ENCODE measurements at places on chromosomes 13 and 19.

DNA sequence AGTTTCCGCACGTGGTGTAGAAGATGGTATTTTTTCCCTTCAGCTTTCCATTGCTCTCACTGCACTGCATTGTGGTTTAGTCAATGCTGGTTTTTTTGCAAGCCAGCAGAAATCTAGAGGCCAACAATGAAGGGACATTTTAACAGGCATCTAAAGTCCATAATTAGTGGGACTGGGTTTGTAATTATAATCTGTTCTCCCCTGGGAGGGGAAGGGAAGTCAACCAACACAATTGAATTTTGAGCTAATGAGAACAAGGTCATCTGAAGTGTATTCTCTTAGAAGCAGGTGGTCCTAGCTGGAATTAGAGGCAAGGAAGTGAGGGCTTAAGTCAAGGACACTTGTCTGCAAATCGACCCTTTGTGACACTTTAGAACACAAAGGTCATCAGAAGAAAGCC, 156.4 kb downstream of the MYO16 start:
- no peak for DNase-seq

DNA sequence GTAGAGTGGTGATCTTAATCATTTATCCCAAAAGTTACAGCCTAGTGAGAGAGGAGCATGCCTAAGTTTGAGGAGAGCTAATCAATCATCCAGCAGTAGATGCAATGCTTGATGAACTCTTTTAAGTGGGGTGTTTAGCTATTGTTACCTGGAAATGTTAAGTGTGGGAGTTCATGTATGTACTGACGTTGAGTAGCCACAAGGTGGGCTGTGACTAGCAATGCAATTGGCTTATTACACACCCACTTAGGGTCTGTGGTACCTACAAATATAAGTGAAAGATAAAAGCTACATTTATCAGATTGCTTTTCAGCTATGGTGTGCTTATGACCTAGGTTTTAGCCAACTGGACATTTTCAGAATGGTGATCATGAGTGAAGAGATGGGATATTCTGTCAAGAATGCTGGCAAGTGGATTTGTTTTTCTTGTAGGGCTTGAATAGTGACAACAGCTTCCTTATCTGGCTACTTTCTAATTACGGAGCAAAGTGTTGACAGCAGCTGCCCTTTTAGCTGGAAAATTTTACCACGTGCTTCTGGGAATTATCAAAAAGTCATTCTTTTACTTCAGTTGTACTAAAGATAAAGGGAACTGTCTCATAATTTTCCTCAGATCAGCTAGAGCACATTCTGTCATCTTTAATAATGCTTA, 170.6 kb downstream of the POSTN start:
- DNase-seq = no peak

DNA sequence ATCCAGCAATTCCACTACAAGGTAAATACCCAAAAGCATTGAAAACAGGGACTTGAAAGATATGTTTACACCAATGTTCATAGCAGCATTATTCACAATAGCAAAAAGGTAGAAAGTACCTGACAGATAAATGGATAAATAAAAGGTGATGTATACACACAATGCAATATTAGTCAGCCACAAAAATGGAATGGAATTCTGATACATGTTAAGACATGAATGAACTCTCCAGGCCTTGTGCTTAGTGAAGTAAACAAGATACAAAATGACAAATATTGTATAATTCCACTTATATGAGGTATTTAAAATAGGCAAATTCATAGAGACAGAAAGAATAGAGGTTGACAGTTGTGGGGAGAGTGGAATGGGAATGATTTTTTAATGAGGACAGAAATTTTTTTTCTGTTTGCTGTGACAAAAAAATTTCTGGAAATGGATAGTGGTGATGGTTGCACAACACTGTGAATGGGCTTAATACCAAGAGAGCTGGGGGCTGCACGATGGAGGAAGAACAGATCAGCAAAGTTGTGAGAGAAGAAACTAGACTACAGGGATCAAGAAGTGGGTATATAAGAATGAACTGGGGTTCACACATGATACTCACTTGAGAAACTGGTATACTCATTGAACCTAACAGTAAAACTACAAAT, 137.2 kb downstream of the MZT1 start:
- DNase-seq = no peak

DNA sequence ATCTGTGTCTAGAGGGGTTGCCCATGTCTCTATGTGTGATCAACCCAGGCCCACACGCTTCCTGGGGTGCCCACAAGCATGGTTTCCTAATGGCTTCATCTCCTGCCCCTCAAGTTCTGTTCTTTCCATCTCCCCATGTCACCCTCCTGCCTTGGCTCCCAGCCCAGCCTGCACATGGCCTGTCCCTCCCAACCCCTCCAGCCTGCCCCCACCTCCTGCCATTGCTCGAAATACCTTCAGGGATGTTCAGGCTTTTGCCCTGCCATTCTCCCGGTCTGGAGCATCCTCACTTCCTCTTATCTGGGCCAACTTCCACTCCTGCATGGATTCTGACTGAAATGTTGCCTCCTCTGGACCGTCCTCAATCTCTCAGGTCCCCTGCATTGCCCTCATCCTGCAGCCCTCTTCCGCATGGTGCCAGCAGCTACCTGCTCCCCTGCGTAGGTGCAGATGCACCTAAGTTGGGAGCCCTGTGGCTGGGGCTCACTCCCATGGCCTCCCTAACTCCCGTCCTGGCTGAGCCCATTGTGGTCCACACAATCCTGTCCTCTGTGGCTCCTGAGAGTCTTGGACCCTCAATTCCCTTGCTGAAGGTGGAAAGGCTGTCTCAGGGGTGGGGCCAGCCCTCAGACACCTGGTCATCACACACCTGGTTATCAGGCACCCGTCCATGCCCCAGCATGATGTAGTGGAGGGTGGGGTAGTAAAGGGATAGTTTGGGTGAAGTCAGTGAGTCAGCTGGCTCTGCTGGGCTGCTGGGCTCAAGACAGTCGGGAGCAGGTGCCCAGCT, 152.1 kb downstream of the URI1 start:
- DNase-seq = no peak

- no peak for DNase-seq
Observed at GRCh38 chr13:91622778-91623550, 224.5 kb downstream of the GPC5 start.

DNA sequence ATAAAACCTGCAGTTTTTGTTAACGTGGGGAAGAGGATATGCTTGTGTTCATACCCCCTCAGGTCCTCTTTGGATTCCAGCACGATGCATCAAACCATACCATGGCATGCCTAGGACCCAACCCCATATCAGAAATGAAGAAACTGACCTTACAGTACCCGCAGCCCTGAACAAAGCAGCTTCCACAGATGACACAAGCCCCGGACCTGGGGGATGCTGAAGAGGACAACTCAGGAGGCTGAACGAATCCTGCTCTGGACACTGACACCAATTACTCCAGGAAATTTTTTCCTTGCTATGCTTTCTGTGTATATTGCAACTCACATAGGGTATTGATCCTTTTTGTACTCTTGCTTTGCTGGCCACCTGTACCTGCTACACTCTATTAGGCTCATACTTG, 129.6 kb downstream of the ZNF675 start:
- DNase-seq = no peak

GRCh38 chr13:51803422-51804294, at the start of gene DHRS12:
DHRS12 (minus strand) TSS chr13:51804163; CDS start chr13:51799659, 4,504 bp downstream.
- DNase-seq = peak; percentile 56

DNA sequence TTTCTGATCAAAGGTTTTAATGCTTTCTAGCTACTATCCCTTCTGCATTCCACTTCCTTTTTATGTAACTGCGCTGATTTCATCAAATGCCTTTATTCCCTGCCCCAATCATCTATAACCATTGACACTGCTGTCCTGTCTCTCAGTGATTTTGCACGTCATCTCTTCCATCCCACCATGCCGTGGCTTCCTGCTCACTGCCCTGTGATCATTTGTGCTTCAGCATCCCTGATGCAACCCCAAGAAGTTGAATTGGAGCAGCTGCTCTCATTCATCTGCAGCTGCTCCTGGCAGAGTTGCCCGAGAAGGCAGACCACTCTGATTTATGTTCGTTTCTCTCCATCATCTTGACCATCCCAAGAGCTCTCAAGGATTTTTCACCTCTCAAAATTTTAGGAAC, 112.4 kb downstream of the HS6ST3 start:
- DNase-seq = no peak

- no peak for DNase-seq
Observed at GRCh38 chr19:17073869-17074633, 1.2 kb downstream of the HAUS8 start.

- DNase-seq = no peak
Observed at GRCh38 chr13:96460609-96461008, 370.7 kb downstream of the HS6ST3 start.

DNA sequence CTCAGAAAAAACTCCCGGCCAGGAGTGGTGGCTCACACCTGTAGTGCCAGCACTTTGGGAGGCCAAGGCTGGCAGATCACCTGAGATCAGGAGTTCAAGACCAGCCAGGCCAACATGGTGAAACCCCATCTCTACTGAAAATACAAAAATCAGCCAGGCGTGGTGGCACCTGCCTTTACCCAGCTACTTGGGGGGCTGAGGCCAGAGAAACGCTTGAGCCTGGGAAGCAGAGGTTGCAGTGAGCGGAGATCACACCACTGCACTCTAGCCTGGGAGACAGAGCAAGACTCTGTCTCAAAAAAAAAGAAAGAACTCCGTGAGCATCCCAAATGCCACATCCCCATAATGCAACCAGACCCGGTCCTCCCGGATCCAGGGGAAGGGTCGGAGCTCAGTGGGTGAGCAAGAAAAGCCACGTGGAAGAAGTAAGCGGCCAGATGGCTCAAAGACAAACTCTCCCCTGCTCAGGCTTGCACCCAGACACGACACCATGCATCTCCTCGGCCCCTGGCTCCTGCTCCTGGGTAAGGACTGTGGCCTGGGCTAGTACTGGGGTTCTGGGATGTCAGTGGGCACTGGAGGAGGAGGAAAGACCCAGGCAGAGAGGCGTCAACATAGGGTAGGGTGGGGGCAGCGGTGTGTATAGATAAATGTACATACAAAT, 2.7 kb downstream of the CD22 start:
- DNase-seq = no peak

DNA sequence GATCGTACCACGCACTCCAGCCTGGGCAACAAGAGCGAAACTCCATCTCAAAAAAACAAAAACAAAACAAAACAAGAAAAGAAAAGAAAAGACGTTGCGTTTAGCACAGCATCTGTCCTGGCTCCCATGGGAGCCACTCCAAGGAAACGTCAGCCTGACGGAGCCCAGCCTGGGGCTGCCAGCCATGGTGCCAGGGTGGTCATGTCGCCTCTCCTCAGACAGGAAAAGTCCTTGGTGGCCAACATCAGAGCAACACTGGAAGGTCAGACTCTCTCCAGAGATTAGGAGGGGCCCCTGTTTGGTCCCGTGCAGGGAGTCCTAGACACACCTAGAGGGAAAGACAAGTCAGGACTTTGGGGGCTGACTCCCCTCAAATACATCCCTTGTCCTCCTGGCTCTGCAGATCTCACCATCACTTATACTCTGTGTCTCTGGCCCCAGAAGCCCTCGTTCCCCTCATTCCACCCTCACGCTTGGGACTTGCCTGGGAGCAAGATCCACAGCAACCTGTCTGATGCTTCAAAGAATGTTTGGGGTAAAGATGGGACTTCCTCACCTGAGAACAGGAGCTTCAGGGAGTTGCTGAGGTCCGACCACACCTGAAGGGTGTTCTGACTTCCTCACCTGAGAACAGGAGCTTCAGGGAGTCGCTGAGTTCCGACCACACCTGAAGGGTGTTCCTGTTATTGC, 9.3 kb downstream of the LILRA4 start:
- no peak for DNase-seq

DNA sequence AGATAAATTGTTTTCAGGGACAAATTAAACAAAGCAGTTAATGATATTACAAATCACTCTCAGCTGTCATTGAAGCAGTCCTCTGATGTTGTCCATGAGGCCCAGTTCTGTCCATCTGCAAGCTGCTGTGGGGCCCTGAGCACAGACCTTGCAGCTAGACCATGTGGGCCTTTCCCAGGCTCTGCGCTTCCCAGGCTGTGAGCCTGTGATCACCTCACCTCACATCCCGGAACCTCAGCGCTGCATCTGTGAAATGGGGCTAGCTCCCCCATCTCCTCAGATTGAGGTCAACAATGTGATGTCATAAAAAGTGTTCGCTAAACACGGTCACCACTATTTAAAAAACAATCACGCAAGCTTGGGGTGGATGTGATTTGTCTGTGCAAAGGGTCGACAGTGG, 51.9 kb upstream of the UQCRFS1 start:
- no peak for DNase-seq

GRCh38 chr19:311813-312261, 20.6 kb upstream of the PLPP2 start:
- no peak for DNase-seq

DNA sequence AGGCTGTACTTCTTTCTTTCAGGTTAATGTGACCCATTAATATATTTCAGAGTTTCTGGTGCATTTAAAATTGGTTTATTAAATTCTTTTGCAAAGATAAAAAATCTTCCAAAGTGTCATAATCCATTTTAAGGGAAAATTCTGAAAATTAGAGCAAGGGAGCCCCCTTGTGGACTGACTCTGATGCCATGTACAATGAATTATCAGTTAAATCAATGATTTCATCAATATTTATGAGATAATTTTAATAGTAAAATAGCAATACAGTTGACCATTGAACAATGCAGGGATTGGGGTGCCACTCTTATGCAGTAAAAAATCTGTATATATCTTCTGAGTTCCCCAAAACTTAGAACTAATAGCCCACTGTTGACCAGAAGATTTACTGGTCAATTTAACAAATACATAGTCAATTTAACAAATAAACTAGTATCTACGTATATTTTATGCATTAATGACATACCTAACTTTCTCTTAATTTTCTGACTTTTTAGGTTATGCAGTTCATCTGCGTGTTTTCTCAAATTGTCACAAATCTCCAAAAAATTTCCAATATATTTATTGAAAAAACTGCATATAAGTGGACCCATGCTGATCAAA, 479.1 kb upstream of the MIR17HG start:
- peak; percentile 7 for DNase-seq

GRCh38 chr19:29467824-29468401, 57.9 kb upstream of the VSTM2B start:
- no peak for DNase-seq

GRCh38 chr13:19805765-19806164, 23.0 kb upstream of the PSPC1 start:
- DNase-seq = no peak

DNA sequence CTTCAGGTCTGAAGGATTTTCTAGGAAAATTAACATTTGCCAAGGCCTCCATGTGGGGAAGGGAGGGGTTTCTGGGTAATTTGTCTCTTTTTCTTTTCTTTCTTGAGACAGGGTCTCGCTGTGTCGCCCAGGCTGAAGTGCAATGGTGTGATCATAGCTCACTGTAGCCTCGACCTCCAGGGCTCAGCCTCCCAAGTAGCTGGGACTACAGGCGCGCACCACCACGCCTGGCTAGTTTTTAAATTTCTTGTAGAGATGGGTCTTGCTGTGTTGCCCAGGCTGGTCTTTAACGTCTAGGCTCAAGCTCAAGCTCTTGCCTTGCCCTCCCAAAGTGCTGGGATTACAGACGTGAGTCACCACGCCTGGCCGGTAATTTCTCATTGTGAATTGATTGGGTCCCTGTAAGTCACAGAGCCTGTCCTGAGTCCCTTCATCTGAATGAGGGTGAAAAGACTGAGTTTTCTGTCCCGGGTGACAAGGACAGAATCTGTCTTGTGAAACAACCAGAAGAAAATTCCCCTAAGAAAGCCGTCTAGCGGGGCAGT, 10.0 kb upstream of the SPC24 start:
- DNase-seq = no peak
